ENCODE measurements at places on chromosomes 11 and 22.

DNA sequence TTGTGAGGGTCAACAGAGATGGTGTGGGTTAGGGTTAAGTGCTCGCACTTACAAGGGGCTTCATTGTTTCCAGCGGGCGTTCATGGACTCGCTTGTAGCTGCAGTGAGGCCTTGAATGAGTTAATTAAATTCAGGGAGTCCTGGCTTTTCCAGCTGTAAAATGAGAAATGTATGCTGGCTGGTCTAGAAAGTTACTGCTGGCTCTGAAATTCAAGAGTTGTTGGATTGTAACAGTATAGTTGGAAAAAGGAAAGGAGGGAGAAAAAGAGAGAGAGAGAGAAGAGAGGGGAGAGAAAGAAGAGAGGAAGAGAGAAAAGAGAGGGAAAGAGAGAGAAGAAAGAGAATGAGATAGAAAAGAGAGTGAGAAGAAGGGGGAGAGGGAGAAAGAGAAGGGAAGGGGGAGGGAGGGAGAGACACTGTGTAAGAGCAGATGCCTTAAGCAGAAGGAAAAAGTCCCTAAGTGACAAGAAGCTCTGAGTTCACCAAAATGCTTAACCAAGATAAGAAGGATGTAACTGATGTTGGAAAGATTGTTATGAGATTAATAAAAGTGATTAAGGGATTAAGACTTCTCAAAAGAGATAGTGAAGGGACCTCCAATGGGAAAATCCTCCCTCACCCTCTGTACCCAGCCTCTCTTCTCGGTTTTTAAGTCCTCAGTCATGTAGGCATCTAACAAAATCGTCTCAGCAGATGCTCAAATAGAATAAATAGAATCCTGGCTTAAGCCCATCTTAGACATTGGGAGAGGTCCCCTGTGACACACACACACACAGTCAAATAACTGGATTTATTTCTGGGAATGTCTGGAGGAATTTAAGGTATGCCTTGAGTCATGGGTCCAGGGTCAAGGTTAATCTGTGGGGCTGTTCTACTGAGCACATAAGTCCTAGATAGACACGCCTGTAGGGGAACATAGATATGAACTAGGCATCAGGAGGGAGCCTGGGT, 477.9 kb downstream of the MIAT start:
- no peak for DNase-seq

- no peak for DNase-seq
Observed at GRCh38 chr11:118643142-118643994, 36.0 kb downstream of the PHLDB1 start.

GRCh38 chr11:69002110-69002569, 10.9 kb downstream of the MRGPRF start:
- DNase-seq: no peak

- DNase-seq: no peak
Observed at GRCh38 chr11:132263875-132264274, 893.5 kb downstream of the NTM start.

DNA sequence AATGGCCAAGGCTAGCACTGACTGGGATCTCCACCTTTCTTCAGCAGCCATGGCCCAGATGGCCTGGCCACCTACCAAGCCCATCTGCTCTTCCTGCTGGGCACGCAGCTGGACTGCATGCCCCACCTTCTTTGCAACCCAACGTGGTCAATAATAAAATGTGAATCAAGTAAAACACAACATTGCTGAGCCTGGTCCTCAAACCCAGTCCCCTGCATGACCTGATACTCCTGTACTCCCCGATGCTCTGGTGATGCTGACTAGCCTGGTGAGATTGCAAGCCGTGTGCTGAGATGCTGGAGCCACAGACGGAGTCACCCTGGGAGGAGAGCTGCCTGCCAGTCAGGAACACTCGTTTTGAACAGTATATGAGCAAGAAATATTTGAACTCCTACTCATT, 34.0 kb downstream of the PARVG start:
- no peak for DNase-seq

DNA sequence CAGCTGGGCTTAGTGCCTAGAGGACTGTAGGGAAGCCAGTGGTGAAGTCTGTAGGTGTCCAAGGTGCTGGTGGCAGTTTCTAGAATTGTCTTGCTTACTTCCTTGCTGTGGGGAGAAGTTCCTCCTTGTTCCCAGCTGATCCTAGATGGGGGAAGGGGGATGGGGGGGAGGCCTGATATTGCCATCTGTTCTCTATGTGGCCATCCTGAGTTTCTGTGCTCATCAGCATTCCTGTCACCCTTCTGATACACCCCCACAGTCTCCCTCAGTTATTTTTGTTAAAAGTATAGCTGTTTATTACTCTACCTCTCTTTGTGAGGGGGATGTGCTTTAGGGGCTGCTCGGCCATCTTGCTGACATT, 36.5 kb downstream of the MADD start:
- DNase-seq: no peak

GRCh38 chr22:28977060-28977459, 84.6 kb downstream of the C22orf31 start:
- DNase-seq: no peak

GRCh38 chr11:105553025-105553424, 56.8 kb upstream of the GRIA4 start:
- no peak for DNase-seq

DNA sequence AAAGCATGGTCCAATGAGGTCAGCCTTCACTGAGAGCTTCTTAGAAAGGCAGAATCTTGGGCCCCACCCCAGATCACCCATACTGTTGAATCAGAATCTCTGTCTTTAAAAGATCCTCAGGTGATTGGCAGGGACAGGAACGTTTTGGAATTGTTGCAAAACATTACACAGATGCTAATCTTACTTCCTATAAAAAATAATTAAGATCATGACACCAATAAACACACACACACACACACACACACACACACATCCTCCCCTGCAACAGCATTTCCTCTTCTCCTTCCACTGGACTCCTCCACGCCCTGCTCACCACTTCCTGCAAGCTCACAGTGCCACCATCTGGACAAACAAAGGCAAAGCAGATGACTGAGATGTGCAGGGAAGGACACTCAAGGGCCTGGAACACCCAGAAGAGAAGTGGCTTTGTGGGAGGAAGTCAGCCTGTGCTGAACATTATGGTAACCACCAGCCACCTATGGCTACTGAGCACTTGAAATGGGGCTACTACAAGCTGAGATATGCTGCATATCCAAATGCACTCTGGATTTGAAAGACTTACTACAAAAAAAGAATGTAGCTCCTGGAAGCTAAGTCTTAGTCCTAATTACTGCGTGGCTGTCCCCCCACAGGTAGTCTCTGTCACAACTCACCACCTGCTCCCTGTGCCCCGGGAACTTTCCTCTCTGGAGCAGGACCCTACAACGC, 65.6 kb downstream of the BTG4 start:
- peak; percentile 62 for DNase-seq

DNA sequence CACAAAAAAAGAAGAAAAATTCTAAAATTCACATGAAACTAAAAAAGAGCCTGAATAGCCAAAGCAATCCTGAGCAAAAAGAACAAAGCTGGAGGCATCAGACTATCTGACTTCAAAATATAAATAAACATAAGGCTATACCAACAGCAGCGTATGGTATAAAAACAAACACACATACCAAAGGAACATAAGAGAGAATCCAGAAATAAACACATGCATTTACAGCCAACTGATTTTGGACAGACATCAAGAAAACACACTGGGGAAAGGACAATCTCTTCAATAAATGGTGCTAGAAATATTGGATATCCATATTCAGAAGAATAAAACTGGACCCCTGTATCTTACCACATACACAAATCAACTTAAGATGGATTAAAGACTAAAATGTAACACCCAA, 2.8 kb upstream of the MTMR2 start:
- DNase-seq: no peak

- no peak for DNase-seq
Observed at GRCh38 chr11:35540526-35540925, 15.1 kb upstream of the PAMR1 start.

DNA sequence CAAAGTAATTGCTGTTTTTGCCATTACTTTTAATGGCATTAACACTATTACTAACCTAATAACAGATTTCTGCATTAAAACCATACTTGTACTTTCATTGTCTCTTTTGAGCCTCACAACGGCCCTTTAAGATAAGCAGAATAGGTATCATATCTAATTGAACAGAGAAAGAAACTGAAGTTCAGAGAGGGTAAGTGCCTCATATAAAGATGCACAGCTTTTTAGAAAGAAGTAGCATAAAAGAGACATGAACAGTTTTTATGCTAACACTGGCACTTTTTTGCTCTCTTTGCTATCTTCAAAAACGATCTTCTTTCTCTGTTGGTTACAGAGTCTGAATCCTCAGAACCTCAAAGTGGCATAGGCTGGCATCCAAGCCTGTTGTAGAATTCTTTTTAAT, 102.9 kb upstream of the OR5AK2 start:
- DNase-seq: no peak

GRCh38 chr11:82059505-82059904, 674.2 kb downstream of the FAM181B start:
- no peak for DNase-seq

DNA sequence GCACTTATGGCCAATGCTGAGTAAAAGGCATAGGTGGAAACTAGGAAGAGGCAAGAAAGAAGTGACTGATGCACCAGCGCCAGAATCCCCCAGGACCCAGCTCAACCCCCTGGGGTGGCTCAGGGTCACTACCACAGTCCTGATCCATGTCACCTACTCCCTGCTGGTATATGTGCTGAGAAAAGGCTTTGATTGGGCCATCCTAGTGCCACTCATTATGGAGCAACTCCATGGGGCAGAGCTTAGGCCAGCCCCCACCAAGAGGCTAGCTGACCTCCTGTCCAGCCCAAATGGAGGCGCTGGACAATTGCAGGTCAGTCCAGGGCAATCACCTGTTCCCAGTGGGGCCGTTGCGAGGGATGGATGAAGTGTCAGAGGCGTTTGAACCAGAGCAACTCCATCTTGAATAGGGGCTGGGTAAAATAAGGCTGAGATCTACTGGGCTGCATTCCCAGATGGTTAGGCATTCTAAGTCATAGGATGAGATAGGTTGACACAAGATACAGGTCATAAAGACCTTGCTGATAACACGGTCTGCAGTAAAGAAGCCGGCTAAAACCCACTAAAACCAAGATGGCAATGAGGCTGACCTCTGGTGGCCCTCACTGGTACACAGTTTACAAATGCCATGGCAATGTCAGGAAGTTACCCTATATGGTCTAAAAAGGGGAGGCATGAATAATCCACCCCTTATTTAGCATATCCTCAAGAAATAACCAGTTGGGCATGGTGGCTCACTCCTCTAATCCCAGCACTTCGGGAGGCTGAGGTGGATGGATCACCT, 20.6 kb upstream of the DAGLA start:
- DNase-seq: no peak
